AG04450 (cell line): ENCODE measurements at places on chromosomes 7 and 10. TPM values are rescaled to one million over a fixed set of nuclear protein-coding genes. Genes with fewer than 3 reads are reported as not detected.
A peak's percentile ranks its signal among the peaks of the same experiment; 100 is the strongest.

DNA sequence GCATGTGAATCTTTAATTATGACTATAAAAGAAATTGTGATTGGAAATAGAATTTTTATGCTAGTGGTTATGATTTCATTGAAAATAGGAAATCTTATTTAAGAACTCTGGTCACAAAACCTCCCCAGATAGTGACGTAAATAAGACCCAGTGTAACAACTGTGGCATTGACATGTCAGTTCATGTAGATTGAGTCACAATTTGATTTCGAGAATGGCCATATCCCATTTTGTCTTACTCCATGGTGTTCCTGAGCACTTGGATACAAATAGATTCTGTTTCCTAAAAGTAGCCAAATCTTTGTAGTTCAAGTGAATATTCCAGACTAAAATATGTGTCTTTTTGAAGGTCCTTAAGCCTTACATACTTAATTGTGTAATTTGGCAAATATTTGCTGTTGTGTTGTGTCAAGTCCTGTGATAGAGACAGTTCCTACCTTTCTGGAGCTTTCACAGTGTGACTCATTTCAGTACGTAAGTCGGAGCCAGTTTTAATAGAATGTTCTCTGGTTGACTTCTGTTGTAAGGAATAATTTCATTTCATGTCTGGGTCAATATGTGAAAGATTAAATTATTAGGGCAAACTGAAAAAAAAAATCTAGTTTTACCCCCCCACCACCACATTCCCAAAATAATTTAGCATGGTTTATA is 37.1 kb upstream of the TOMM7 start:
- no peak for DNase-seq

DNA sequence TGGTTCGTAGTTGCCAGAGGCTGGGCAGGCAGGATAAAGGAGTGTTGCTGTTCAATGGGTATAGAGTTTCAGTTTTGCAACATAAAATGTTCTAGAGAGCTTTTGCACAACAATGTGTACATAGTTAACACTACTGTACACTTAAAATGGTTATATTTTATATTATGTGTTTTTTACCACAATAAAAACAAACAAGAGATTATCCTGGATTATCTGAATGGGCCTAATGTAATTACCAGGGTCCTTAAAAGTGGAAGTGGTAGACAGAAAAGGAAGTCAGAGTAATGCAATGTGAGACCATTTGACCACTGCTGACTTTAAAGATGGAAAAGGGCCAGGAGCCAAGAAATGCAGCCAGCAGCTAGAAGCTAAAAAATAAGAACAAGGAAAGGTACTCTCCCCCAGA is 159.7 kb downstream of the SGMS1 start:
- no peak for DNase-seq

EGFR gene
- polyA plus RNA-seq, result 59.0 and 62.6 TPM in 2 replicates

CAV1 gene
- polyA plus RNA-seq, result 1,209 and 1,356 TPM in 2 replicates

- DNase-seq, result peak; percentile 48
These were observed 44.5 kb downstream of the ICA1 start for GRCh38 chr7:8217200-8218068.
